Muscle of arm (tissue), 14 donors: ENCODE measurements at places on chromosomes 4 and X.
A peak's percentile ranks its signal among the peaks of the same experiment; 100 is the strongest.

DNA sequence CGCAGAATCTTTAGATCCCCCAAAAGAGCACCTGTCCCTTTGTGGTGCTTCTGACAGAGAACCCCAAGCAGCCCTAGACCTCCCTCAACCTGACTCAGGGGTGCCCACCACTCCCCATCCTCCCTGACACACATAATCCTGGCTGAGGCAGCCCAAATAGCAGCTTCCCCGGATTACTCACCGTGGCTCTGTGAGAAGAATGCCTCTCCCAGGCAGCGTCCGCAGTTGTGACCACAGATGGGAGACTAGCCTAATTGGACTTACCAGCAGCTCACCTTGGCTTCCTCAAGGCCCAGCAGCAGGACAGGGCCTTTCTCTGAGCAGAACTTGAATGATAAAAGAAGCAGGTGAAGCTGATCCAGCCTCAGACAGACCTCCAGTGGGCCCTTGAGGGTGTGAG is 10.3 kb upstream of the ODAPH start:
- no peak for DNase-seq

DNA sequence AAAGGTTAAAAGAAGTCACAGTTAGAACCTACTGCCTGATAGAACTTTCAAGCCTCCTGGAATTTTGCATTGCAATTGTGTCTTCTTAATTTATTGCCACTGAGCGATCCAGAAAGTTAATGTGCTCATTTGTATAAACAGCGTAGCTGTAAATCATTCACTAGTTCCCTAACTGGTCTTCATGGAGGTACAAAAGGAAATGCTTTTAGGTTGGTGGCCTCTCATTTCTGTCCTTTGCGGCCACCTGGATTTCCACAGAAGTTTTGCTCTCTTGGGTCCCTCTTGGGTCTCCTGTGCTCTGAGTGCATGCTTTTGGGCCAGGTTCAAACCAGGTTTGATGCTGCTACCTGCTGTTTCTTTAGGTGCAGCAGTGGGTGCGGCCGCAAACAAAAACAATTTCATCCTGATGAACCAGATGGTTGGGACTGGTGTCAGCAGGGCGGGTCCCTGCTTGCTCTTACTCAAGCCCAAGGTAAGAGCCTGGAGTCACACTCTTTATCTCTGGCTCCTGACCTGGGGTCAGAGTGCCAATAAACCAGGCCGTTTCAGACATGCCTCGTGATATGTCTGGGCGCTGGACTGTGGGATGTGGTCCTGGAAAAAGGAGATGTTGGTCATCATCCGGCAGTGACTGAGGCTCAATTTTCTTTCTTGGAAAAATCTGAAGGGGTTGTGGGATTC is 270.1 kb downstream of the PTTG2 start:
- DNase-seq, result no peak

- DNase-seq, result no peak
These were observed 830 bp upstream of the SHROOM2 start for GRCh38 chrX:9785254-9785943.

GRCh38 chrX:153726286-153727122 is 1.8 kb downstream of the ABCD1 start:
- peak; percentile 41 for DNase-seq

GRCh38 chr4:41505161-41505661 is 32.7 kb upstream of the LIMCH1 start:
- DNase-seq, result no peak
